Esophagus muscularis mucosa (tissue), 4 donors: ENCODE measurements at places on chromosomes 12 and 14.

GRCh38 chr12:123441523-123442164 is 5.2 kb upstream of the RILPL2 start:
- no peak for DNase-seq

DNA sequence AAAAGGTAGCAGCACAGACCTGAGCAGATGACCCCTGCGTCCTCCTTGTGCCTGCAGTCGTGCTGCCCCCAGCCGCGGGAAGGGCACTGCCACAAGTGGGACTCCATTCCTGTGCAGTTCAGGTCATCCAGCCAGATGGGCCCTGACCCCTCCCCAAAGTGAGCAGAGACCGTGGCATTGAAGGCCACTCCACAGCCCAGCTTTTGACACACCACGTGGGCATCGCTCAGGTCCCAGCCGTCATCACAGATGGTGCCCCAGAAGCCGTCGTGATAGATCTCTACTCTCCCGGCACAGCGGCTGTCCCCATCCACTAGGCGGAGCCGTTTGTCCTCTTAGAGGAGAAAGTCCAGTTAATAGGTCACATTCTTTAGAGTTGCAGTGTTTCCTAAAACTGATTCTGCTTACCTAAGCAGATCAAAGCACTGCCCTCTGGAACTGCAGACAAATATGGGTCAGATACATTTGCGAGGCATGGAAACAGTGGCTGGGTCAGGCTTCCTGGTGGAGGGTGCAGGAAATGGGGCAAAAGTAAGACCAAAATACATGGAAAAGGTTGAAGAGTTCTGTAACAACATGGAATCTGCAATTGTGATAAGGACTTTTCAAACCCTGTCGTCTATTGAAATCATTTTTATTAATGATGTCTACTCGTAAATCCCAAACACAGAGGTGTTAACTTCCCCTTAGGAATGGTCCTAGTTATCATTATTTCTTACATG is 69.4 kb downstream of the CD163L1 start:
- no peak for DNase-seq

GRCh38 chr14:65832431-65833266 is 420.1 kb downstream of the FUT8 start:
- DNase-seq = no peak

- no peak for DNase-seq
These were observed 29.4 kb downstream of the ANO4 start for GRCh38 chr12:100823963-100824362.

DNA sequence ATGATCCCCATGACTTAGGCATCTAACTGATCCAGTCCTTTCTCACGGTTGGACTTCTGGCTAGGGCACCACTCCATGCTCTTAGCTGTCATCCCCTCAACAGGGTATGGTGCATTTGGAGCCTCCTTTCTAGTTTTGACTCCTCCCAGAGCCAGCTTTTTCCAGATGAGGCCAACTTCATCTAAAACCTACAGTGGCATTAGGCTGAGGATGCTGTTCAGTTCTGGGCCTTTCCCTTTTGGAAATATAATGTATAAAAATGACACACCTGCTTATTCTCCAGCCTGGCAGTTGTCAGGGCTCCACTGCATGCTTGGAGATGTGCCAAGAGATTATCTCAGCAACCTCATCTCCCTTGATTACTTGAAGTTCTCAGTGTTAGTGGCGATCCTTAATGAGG is 239.7 kb downstream of the EMP1 start:
- DNase-seq = no peak

- DNase-seq = no peak
These were observed 485.4 kb upstream of the CCDC196 start for GRCh38 chr14:66000766-66001165.

GRCh38 chr12:104219361-104219892 is 3.8 kb downstream of the TXNRD1 start:
- no peak for DNase-seq

DNA sequence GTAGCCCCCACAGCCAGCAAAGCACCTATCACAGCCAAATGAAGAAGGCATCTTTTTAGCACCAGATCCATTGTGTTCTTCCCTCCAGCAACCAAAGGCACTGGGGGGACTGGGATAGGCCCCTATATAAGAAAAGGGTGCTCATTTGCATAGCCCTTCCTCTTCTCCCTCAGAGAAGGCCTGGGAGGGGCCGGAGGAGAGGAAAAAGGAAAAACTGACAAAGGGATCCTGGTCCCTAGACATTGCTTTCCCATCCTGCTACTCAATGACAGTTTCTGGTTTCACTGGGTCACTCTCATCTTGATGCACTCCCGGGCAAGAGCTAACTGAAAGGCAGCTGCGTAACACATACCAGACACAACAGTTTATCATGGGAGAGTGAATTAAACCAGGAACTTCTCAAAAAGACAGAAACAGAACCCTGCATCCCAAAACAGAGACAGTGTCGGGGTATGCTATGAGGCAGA is at the start of gene PMEL:
Gene PMEL, minus strand, starts transcription at position 102 of the 467 bp plus-strand sequence. Its CDS starts 31 bp downstream, at position 71.
- DNase-seq = no peak

DNA sequence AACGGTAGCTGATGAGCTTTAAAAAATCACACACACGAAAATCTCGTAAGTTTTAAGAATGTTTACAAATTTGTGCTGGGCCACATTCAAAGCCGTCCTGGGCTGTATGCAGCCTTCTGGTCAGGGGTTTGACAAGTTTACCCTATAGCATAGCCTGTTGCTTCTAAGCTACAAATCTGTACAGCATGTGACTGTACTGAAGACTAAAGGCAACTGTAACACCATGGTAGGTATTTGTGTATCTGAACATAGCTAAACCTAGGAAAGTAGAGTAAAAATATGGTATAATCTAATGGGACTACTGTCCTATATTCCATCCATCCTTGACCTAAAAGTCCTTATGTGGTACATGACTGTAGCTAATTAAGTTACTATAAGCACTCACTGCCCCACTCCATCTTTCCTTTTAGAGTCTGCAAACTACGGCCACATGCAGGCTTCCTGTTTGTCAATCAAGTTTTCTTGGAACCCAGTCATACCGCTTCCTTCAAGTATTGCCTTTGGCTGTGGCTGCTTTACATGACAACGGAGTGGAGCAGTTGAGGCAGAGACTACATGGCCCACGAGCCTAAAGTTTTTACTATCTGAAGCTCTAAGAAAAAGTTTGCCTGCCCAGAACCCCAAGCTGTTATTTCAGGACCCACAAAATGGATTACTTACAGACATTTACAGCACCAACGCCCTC is 18.5 kb downstream of the KRT7 start:
- no peak for DNase-seq

- no peak for DNase-seq
These were observed 103.5 kb downstream of the FGD4 start for GRCh38 chr12:32502693-32503502.

- DNase-seq = no peak
These were observed 29.7 kb downstream of the PLEKHG3 start for GRCh38 chr14:64733899-64734298.

DNA sequence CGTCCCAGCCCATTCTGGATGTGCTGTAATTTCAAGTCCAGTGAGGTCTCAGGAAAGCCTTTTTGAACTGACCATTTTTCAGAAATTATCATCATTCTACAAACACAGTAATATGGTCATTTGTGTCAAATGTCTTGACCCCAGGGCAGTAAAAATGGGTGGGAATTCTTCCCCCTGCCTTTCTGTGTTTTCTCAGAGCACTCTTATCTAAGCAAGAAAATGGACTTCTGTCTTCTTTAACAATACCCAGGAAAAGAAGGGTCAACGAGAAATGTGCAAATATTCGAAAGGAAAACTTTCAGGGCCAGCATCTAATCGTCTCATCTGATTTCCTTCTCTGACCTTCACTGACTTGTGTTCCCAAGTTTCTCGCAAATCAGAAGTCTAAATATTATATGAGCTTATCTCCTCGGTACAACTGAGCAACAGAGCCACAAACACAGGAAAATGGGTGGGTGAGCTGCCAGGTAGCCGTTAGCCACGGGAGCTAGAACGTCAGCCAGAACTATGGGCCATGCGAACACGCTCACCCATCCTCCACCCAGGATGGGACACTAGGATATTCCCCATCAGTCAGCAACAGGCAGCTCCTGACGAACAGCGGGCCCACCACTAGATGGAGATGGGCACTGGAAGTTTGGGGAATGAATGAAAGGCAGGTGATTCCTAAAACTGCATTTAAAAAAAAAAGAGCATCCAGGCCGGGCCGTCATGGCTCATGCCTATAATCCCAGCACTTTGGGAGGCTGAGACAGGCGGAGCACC is 57.1 kb downstream of the VWF start:
- DNase-seq = no peak

- no peak for DNase-seq
These were observed 10.2 kb downstream of the ARHGDIB start for GRCh38 chr12:14950982-14951746.

- no peak for DNase-seq
These were observed 18.8 kb upstream of the FLVCR2 start for GRCh38 chr14:75559451-75560222.

DNA sequence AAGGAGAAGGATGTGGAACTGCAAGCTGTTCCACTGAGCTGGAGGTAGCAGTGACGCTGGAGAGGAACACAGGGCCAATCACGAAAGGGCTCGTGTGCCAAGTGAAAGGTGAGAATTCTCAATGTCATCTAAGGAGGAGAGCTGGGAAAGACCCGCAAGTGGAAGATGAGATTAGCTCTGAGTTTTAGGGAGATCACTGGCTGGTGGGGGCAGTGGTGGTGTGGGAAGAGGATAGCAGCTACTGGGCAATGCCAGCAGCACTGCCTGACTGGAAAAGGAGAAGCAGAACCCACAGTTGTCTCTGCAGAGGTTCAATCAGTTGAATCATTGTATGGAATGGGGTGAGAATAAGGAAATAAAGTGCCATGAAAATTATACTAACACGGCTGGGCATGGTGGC is 27.8 kb downstream of the SLC25A47 start:
- DNase-seq = no peak

GRCh38 chr12:16474801-16475200 is 127.4 kb downstream of the MGST1 start:
- no peak for DNase-seq

- no peak for DNase-seq
These were observed 222.1 kb downstream of the NUAK1 start for GRCh38 chr12:105916760-105917039.

DNA sequence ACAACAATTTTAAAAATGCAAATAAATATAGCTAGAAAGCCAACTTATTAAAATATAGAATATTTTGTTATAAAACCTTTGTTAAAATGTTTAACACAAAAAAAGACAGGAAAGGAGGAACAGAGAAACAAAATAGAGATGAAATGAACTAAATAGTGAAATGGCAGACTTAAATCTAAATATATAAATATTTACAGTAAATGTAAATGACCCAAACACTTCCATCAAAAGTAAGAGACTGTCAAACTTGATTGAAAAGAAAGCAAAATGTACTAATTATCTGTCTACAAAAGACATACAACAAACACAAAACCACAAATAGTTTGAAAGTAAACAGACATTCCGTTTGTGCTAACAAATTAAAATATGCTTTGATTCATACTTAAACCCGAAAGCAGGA is 41.7 kb downstream of the PLBD1 start:
- DNase-seq = no peak

DNA sequence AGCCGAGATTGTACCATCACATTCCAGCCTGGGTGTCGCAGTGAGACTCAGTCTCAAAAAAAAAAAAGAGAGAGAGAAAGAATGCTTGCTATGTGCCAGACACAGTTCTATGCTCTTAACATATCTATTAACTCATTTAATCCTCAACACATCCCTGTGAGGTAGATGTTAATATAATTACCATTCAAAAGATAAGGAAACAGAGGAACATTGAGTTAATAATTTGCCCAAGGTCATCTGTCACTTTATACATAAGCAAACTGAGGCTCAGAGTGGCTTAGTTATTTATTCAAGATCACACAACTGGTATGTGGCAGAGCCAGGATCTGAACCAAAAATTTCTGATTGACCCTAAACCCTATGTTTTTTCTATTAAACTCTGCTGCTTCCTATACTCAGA is 116.1 kb upstream of the BCAT1 start:
- no peak for DNase-seq

- no peak for DNase-seq
These were observed 1150.7 kb downstream of the FSCB start for GRCh38 chr14:43356382-43356781.

DNA sequence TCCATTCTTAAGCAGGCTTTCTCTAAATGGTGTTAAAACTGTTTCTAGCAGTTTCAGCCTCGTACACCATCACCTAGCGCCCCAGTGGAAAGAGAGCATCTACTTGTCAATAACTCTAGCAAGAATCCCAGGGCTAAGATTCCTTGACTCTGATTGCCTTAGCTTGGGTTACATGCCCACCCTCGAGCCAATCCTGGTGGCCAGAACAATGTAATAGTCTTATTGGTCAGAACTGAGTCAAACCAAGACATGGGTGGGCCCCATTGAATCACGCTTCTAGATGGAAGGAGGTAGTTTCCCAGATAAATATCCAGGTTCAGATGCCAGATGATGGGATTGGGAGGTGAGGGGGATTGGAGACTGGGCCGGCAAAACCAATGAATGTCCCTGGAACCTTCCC is 55.9 kb upstream of the MED13L start:
- DNase-seq = no peak

DNA sequence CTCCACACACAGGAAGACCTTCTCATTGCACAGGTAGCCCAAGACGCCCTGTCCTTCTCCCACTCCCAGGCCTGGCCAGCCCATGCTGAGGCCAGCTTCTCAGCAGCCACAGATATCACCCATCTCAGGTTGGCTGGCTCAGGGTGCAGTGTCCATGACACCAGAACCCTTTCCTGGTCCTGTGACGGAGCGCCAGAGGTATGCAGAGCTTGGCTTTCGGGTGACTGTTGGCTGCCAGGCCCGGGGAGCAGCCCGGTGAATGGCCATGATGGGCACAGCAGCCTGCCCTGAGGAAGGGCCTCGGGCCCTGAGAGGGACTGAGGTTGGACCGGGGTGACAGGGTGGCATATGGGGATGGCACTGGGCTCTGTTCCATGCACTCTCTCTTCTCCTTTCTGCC is 173.4 kb downstream of the TSPAN9 start:
- DNase-seq = no peak

DNA sequence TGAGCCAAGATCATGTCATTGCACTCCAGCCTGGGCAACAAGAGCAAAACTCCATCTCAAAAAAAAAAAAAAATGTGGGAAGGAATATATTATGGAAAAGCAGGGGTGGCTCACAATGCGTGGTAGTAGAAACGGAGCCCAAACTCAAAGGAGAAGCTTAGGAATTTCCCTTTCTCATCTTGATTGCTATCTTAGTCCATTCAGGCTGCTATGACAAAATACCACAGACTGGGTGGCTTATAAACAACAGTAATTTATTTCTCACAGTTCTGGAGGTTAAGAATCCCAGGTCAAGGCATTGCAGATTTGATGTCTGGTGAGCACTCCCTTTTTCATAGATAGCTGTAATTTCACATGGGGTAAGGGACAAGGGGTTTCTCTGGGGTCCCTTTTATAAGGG is 153.8 kb upstream of the KRR1 start:
- no peak for DNase-seq

GRCh38 chr12:46222636-46223035 is 46.2 kb downstream of the SLC38A1 start:
- DNase-seq = no peak

DNA sequence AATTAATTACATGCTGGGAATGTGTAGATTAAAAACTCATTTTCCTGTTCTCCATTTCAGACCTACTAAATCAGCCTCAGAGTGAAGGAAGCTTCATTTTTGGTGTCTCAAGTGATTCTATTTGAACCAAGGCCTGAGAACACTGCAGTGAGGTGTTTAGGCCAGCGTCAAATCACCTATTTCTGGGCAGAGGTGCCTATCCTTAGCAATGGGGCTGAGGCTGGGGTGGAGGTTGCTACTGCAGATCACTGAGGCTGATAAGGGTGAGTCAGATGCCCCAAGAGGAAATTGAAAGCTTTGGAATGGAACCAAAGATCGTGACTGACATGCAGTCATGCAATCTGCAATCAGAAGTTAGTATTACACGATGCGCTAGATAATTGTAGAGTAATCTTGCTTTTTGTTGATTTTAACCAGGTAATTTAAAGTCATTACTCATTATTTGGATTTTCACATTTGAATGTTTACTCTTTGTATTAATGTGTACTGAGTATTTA is 4.4 kb downstream of the TXNRD1 start:
- peak; percentile 74 for DNase-seq
